ENCODE measurements at places on chromosomes 1 and 21.

DNA sequence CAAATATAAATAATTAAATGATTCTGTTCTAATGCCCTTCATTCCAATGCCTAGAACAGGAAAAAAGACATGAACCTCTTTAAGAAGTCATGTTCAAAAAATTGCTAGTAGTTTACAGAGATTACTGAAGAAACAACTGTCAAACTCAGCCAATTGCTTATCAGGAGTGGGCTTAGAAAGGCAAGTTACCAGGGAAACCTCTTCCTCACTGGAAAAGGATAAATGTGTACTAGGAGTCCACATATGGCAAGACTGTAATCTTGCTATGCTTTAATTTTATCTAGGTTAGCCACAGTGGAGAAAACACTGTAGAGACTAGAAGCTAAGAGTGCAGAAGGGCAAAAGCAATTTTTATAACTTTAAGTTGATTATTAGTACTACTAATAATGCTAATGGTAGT is 42.1 kb upstream of the DEPDC1 start:
- DNase-seq: no peak

DNA sequence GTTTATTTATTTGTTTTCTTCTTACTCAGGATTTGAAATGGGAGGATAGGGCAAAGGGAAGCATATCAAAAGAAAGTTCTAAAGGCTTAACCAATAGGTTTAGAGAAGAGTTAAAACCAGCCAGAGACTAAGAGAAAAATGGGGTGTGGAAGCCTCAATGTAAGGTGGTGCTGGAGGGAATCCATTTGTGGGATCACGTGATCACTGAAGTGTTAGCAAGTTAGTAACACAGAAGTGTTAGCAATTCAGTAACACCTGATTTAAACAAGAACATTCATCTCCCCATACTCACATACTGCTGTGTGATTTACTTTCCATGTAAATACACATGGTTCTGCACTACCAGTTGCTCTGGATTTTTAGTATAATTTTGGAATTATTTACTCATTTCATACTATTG is 451.2 kb downstream of the DISC1 start:
- no peak for DNase-seq

GRCh38 chr1:22364764-22365163 is 86.9 kb upstream of the ZBTB40 start:
- DNase-seq: no peak

- DNase-seq: no peak
Measured at GRCh38 chr1:65449214-65449823, 28.9 kb downstream of the LEPR start.

Measured in A673 (cell line).